ENCODE measurements at places on chromosomes 6 and 20.

DNA sequence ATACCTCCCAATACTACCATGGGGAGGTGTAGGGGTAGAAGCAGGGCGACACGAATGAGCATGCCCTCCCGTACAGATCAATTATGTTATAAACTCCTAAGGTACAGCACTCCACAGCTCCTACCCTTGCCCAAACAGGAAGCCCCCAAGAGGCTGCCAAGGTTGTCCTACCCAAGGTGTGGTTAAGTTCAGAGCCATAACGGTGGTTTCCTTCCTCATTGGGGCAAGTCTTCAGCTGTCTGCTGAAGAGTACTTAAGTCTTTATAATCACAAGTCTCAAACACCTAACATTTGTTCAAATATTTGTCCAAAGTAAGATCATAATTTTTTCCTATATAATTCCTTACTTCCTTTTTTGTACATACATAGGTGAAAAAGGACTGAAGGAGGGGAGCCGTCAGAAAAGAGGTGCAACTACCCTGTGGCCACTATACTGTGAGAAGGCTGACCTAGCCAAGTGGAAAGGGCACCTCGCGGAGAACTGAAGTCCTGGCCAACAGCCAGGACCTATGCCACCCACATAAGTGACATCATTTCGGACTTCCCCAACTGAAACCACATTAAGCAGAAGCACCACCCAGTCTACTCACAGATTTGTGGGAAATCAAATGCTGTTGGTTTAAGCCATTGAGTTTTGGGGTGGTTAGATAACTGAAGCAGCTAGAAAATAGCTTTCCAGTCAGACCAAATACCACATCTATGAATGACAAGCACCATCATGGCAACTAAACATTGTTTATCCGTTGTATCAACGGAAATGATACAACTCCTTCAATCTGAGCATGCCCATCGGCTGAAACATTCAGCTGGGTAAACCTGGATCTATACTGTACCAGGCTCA, 2.9 kb upstream of the RAB22A start:
- DNase-seq, result no peak

DNA sequence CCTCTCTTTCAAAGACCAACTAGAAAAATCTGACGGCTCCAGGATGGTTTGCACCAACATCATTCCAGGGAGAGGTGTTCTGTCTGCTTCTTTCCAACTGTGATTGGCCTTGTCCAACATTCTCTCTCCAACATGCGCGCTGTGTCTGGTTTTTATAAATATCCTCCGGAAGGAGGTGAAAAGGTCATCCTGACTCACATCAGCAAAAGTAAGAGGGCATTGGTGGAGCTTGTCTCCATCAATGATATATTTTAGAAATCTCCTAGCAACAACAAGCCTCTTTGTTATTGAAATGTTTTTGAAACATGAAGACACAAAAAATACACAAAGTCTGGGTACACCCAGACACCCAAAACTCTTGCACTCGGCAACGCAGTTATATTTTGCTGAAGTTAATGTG, 475.3 kb upstream of the JARID2 start:
- DNase-seq, result no peak

GRCh38 chr20:33866398-33867100, 55.4 kb downstream of the CHMP4B start:
- DNase-seq, result no peak

DNA sequence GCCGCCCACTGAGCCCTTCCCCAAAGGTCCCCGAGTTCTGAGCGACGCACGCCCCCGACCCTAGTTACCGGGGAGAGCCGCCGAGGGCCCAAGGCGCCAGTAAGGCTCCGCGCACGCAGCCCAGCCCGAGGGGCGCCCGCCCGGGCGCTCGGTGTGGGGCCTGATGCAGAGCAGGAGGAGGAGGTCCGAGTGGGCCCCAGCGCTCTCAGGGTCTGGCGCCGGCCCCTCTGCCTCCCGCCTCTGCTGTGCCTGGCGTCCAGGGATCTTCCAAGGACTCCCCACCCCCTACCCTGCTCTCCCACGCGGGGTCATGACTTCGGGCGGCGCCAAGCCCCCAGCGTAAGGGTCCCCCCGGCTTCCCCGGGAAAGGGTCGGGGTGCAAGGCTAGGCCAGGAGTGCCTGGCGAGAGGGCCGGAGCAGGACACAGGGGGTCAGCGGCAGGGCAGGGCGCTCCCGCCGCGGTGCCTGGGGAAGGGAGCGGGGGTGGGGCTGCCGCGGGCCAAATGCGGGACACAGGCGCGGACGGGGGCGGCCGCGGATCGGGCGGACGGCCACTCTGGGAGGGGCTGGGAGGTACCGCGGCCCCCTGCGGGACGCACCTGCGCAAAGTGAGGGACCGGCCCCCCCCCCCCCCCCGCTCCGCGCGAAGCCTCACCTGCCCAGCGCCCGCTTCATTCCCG, 637 bp downstream of the ABHD12 start:
- DNase-seq, result no peak

DNA sequence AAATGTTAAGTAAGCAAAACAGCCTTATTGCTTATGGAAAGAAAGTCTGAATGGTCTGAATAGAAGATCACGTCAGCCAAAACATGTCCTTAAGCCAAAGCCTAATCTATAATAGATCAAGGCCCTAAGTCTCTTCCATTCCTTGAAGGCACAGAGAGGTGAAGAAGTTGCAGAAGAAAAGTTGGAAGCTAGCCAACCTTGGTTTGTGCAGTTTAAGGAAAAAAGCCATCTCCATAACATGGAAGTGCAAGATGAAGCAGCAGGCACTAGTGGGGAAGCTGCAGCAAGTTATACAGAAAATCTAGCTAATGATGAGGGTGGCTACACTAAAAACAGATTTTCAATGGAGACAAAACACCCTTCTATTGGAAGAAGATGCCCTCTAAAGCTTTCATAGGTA, 29.1 kb downstream of the LRRN4 start:
- no peak for DNase-seq

DNA sequence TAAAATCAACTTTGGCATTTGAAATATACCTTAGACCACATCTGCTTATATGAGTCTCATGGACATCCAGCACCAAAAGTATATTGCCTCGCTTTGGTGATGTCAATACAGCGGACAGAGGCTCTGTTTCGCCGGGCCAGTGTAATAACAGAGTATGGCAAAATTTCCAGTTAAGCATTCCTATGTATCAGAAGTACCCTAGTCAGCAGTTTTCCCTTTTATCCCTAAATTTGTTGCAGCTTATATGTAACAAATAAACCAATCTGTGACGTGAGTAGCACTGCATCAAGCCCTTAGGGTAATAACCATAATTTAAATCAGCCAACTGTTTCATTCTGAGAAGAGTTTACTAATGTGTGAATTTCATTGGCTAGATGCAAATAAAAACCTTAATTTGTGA, 585.5 kb upstream of the ADGRB3 start:
- no peak for DNase-seq

GRCh38 chr6:144581812-144582537, 296.8 kb downstream of the UTRN start:
- DNase-seq, result no peak

DNA sequence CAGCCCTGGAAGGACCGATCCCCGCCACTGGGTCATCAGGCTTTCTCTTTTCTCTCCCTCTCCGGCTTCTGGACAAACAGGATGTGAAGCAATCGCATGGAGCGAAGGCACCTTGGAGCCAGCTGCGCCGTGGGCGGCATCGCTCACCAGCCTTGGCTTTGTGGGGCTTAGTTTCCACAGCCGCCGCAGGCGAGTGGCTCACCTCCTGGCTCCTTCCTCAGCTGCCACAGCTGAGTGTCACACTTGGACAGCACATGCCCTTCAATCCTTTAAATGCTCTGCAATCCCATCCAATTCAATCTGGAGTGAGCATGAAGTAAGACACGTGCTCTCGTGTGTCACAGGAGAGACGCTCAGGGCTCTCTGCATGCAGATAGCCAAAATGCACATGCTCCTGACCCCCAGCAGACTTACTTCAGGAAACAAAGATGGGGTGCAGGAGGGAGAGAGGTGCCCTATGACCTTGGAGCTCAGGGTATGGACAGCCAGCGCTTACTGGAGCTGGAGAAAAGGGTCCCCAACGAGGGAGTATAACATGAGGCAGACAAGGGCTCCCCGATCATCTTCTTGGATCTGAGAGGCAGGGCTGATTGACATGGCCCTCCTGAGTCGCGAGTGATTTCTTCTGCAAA, 70.9 kb downstream of the BMP7 start:
- no peak for DNase-seq

DNA sequence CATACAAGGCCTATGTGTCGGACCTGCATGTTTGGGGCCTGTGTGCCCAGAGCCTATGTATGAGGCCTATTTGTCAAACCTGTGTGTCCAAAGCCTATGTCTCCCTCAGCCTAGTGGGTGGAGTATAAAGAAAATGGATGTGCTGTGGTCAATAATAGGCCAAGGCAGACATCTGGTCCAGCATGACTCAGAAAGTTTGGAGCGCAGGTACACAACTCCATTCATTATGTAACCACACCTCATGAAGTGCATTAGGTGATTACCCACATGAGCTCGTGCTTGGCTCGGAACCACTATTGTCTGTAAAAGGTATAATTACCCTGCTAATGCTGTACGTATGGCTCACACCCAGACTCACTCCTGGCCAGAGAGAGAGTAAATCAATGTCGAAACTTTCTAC, 302.4 kb upstream of the POU3F2 start:
- DNase-seq, result no peak

GRCh38 chr20:56001890-56002289, 3.4 kb downstream of the CBLN4 start:
- DNase-seq, result no peak

GRCh38 chr20:62293946-62294345, 8.9 kb upstream of the ADRM1 start:
- DNase-seq, result no peak

- no peak for DNase-seq
These were observed 41.2 kb upstream of the MLIP start for GRCh38 chr6:54070025-54070424.

- no peak for DNase-seq
These were observed 10.6 kb upstream of the KIF13A start for GRCh38 chr6:17998003-17998402.

DNA sequence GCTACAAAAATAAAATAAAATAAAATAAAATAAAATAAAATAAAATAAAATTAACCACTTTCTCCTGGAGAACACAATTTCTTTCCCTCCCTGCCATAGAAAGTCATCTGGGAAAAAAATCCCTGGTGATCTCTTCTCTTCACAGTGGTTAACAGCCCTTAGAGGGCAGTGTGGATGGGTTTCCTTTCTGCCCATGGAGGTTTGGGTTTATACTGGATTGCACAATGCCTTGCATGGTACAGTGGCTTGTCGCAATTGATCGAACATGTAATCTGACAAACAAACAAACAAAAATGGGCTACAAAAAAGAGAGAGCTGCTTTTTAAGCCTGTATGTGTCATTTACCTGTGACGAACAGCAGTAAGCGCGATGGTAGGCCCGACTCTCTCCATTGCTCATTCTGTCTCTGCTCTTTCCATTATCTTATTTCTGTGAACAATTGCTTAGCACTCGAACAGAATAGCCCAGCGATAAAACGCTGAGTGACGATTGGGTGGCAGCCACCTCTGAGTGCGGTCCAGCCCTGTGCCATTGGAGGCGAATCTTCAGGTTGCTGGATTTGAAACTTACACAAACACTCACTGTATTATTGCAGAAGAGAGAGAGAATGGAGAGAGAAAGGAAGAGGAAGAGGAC, 166.1 kb downstream of the CD83 start:
- DNase-seq, result no peak
